ENCODE measurements at places on chromosomes 4 and X. TPM values are rescaled to one million over a fixed set of nuclear protein-coding genes. Genes with fewer than 3 reads are reported as not detected.

PHOX2B gene
- total RNA-seq: not detected

DNA sequence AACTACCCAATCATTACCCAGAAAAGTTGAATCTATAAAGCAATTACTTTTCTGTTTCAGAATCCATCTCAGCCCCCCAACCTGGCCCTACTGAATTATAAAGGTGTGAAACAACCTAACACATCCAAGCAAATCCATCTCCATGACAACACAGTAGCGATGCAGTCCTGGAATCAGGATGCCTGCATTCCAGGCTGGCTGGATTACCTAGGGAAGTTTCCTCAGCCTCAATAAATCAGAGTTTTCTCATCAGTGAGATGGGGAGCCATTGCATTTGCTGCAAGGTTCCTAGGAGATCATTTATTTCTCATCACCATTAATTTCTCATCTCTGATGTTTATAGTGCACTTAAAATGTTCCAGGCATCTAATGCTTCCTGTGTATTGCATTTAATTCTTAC is 46.0 kb downstream of the LNX1 start:
- no peaks in the 10 kb centered on the region for H3K27me3 ChIP-seq
- no peaks in the 10 kb centered on the region for H3K4me1 ChIP-seq
- H3K27ac ChIP-seq: no peak overlapping the region
- no peaks in the 10 kb centered on the region for H3K36me3 ChIP-seq
- no peak overlapping the region for H3K4me3 ChIP-seq

- no peak for DNase-seq
- peaks cover 11% of the 10 kb centered on the region for H3K27me3 ChIP-seq
- H3K27ac ChIP-seq: no peak overlapping the region
- no peak overlapping the region for H3K4me3 ChIP-seq
These were observed 5.6 kb downstream of the QRFPR start for GRCh38 chr4:121375262-121375661.

DNA sequence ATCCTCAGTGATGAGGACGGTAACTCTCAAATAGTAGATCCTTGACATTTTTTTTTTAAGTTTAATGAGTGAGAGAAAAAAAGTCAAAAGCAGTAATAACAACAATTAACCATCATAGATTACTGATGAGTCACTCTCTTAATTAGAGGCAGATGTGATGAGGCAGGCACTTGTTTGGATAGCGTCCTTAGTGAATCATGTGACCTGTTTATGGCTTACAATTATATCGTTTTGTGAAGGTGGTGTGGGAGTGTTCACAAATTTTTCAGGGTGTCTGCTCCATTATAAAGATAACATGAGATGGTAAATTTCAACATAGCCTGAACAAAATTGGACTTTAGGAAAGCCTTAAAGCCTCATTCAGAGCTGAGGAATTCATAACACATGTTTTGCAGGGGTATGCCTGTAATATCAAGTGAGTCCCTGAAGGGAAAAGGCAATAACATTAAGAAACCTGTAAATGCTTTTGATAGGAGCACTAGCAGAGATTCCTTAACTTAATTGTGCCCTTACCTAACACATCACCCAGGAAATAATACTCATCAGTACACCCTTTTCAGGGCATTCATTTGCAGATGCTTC is 51.9 kb upstream of the XIAP start:
- no peak for DNase-seq
- no peaks in the 10 kb centered on the region for H3K27me3 ChIP-seq
